ENCODE measurements at places on chromosomes 12 and 14. TPM values are rescaled to one million over a fixed set of nuclear protein-coding genes. Genes with fewer than 3 reads are reported as not detected.

- DNase-seq: peak; percentile 70
- no peaks in the 10 kb centered on the region for H3K4me1 ChIP-seq
- no peak overlapping the region for H3K27ac ChIP-seq
- H3K36me3 ChIP-seq: no peaks in the 10 kb centered on the region
Measured at GRCh38 chr12:128852026-128852698, 1.1 kb upstream of the GLT1D1 start.

DNA sequence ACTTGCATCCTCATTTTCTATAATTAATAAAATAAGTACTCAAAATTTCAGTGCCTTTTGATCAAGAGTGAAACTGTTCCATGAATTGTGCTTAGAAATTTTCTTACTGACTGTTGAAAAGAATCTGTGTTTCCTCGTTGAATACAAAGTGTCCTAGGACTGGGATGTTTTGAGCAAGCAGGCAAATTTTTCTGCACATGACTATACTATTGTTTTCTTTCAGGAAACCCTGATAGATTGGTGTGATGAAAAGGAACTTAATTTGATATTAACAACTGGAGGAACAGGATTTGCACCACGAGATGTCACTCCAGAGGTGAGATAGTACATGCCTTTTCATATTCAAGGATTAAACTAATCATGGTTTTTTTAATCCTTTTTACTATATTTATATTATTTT is 316.3 kb downstream of the GPHN start:
- DNase-seq: no peak
- H3K27me3 ChIP-seq: no peaks in the 10 kb centered on the region
- no peaks in the 10 kb centered on the region for H3K36me3 ChIP-seq
- H3K27ac ChIP-seq: no peak overlapping the region
- no peak overlapping the region for H3K4me3 ChIP-seq
- no peaks in the 10 kb centered on the region for H3K4me1 ChIP-seq

- no peak overlapping the region for H3K27ac ChIP-seq
- H3K36me3 ChIP-seq: peaks cover 44% of the 10 kb centered on the region
- peaks cover 12% of the 10 kb centered on the region for H3K4me1 ChIP-seq
- no peak overlapping the region for H3K4me3 ChIP-seq
- no peak for DNase-seq
Measured at GRCh38 chr12:55822228-55822627, 4.4 kb downstream of the ORMDL2 start.

GRCh38 chr14:33250963-33251362 is 312.3 kb downstream of the NPAS3 start:
- H3K4me1 ChIP-seq: no peaks in the 10 kb centered on the region
- DNase-seq: no peak
- H3K4me3 ChIP-seq: no peak overlapping the region

DNA sequence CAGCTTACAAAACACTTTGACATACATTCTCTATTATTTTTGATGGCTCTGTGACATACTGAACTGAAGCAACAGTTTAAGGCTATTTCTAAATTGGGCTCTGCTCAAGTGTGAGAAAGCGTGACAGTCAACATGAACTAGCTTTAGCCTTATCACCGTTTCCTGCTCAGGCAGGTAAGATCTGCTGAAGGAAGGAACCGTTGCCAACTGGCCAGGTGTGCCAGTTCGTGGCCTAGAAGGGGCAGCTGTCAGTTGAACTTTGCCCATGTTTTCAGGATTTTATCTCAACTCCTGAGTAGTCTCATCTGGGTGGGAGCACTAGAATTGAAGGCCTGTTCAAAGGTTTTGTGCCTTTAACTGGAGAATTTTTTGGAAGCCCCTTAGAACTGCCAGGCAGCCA is 79.5 kb downstream of the ETV6 start:
- no peak overlapping the region for H3K27ac ChIP-seq
- H3K27me3 ChIP-seq: no peaks in the 10 kb centered on the region
- no peak overlapping the region for H3K4me3 ChIP-seq
- DNase-seq: no peak

- H3K36me3 ChIP-seq: no peaks in the 10 kb centered on the region
- no peaks in the 10 kb centered on the region for H3K27me3 ChIP-seq
- peak overlapping the region; percentile 70 for H3K27ac ChIP-seq
- peaks cover 30% of the 10 kb centered on the region for H3K4me1 ChIP-seq
- no peak overlapping the region for H3K4me3 ChIP-seq
Measured at GRCh38 chr12:12803186-12803585, 10.0 kb upstream of the DDX47 start.

- H3K27me3 ChIP-seq: no peaks in the 10 kb centered on the region
- no peak overlapping the region for H3K4me3 ChIP-seq
- no peak for DNase-seq
Measured at GRCh38 chr12:75657831-75658230, 146.4 kb upstream of the KRR1 start.

Gene GPR137C
- 0.59 TPM for total RNA-seq

Gene GPR68
- 8.5 TPM for total RNA-seq

Gene ARHGEF40
- 33.3 TPM for total RNA-seq

Gene RPL10L
- total RNA-seq: not detected

Gene FIGNL2
- total RNA-seq: 0.29 TPM
